Fibroblast of gingiva (primary cell): ENCODE measurements at places on chromosomes 16 and 17.

- no peak for DNase-seq
Measured at GRCh38 chr17:69363488-69364210, 36.7 kb upstream of the ABCA5 start.

- no peak for DNase-seq
Measured at GRCh38 chr16:65409510-65409909, 287.6 kb upstream of the CDH11 start.

DNA sequence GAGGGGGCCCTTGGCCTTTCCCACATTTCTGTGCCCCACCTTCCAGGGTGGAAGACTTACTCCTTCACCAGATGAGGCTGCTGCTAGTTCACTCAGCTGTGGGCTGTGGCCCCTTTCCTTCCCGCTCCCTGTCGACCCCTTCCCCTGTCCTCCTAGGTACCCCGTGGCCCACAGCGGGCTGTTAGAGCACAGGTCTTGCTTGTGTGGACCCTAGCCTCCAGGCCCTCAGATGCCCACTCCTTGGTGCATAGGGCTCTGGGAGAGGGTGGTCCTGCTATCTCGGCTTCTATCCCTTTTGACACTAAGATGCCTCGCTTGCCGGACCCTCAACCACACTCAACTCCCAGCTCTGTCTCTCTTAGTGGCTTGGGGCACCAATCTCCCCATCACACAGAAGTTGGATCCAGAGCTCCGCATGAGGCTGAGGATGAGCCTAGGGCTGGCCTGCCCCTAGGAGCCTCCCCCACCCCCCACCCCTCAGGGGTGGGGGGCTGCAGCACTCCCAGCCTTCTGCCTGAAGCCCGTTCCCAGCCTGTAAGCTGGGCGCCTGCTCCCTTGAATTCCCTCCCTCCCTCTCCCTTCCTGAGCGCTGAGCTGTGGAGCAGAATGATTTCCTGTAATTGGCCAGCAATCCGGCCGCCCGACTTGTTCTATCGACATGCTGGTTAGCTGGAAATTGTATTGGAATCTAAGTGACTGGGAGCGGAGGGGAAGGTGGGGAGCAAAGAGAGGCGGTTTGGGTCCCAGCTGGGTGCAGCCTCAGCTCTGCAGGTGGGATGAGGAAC is 30.9 kb downstream of the DCAKD start:
- DNase-seq, result no peak

GRCh38 chr16:1789643-1790045 is 3.9 kb downstream of the IGFALS start:
- DNase-seq, result no peak

DNA sequence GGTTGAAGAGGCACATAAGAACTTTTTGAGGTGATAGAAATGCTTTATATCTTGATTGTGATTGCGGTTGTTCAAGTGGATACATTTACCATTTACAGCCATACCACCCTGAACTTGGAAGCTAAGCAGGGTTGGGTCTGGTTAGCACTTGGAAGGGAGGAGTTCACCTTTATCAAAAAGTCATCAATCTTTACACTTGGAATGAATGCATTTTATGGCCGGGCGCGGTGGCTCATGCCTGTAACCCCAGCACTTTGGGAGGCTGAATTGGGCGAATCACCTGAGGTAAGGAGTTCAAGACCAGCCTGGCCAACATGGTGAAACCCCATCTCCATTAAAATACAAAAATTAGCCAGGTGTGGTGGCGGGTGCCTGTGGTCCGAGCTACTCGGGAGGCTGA is 9.5 kb upstream of the GJD3 start:
- DNase-seq, result no peak

GRCh38 chr16:643050-643368 is 1.4 kb downstream of the MCRIP2 start:
- no peak for DNase-seq
